Activated T-cell treated with anti-CD3 and anti-CD28 coated beads, Interleukin-2, amount 50 U/mL, for 48 hours (primary cell): ENCODE measurements at places on chromosomes 5 and 9.

DNA sequence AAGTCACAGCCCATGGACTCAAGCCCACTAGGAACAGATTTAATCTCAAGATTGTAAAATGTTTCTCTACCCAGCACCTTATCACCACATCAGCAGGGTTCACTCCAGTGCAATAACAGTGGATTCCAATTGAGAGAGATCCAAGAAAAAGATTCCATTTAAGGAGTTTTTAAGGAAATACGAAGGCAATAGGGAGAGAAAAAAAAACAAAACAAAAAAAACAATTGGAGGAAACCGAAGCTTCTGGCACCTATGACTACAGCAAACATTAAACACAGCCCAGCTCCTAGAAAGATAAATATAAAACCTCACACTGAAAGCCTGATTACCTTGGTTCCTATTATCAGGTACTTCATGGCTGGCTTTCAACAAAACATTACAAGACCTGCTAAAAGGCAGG is 192.7 kb downstream of the DAB2IP start:
- no peak for DNase-seq

GRCh38 chr5:39439582-39440162 is 14.9 kb upstream of the DAB2 start:
- no peak for DNase-seq

GRCh38 chr9:99954819-99955218 is 48.4 kb downstream of the STX17 start:
- DNase-seq: no peak

- DNase-seq: peak; percentile 15
Measured at GRCh38 chr9:34185778-34186551, 7.1 kb downstream of the UBAP1 start.

DNA sequence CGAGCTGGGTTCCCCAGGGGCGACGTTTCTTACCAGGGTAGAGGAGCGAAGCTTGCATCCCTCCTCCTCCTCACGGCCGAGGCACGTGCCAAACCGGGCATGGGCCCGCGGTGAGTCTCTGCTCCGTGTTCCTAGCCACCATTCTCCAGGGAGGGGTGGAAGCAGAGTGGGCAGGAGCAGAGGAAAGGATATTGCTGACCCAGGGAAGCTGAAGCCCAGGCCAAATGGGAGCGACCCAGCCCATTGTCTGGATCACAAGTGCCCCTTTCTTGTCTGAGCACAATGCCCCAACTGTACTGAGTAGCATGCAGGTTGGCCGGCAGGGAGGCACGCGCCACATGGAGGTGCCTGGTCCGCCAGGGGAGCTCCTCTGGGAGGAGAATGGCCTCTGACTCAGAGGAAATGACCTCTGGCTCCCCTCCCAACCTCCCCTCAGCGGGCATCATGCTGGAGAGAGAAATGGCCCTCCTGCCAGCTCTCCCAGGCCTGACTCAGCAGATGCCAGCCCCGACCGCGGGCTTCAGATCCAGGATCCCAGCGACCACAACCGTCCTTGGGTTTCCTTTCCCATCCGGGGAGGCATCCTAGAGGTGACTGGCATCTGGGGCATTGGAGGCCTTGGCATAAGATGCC is 1.1 kb downstream of the PRR7 start:
- no peak for DNase-seq

DNA sequence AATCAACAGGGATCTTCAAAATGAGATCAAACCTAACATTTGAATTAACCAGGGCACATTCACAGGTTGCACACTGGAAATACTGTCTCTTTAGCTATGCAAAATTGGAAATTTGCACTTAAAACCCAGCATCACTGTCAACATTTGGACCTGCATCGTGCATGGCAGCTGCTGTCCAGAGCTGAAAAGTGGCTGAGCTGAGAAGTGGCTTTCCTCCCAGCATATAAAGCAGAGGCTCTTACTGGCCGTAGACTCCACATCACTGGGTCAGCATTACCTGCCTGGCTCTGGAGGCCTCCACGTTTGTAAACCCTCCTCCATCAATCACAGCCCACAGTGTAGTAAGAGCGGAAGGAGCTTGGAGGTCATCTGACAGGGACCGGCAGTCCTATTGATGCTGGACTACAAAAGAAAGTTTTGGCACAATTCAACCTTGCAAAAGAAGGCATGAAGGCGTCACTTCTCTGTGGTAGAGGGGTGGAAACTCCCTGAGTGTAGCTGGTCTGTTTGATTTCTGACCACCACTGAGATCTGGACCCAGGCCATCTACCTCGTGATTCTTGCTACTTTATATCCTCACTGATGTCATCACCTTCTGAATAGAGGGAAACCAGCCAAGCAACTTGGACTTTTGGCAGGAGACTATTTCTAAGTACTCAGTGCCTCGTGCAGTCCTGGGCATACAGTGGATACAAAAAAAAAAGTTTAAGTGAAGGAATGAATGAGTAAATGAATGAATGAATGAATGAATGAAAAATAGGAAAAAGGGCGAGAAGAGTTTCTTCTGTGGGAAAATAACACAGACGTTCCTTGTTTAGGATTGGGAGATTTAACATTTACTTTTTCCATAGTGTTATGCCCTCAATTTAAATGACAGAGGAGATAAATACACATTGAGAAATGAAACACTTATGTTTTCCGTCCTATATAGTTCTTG is 14.8 kb downstream of the RASEF start:
- DNase-seq: no peak
